ENCODE measurements at places on chromosomes 6 and 20.

- DNase-seq, result no peak
Measured at GRCh38 chr6:140977403-140977802, 1155.3 kb upstream of the GJE1 start.

DNA sequence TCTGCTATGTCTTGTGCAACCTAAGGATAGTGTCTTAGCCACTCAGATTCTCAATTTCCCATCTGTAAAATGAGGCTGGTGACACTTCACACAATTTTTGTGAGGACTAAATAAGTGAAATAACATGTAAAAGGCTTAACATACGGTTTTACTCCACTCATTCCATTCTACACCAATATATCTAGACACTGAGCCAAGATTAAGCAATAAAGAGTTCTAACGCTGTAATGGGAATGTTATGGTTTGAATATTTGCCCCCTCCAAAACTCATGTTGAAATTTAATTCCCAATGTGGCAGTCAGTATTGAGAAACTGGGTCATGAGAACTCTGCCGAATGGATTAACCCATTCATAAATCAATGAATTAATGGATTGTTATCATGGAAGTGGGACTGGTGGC, 301.0 kb downstream of the HACE1 start:
- no peak for DNase-seq

DNA sequence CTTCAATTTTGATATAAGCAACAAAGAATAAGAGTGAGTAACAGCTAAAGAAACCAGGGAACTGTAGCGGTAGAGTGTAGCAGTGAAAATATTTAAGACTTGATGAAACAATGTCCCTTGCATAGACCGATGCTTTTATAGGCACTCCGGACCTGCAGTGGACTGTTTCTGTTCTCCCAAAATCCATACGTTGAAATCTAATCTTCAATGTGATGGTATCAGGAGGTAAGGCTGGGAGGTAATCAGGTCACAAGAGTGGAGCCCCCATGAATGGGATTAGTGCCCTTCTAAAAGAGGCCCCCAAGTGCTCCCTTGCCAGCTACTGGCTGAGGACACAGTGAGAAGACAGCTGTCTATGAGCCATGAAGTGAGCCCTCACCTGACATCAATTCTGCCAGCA, 260.4 kb downstream of the ADGB start:
- DNase-seq, result no peak

GRCh38 chr6:134146268-134147033, 94.0 kb upstream of the SLC2A12 start:
- DNase-seq, result no peak

DNA sequence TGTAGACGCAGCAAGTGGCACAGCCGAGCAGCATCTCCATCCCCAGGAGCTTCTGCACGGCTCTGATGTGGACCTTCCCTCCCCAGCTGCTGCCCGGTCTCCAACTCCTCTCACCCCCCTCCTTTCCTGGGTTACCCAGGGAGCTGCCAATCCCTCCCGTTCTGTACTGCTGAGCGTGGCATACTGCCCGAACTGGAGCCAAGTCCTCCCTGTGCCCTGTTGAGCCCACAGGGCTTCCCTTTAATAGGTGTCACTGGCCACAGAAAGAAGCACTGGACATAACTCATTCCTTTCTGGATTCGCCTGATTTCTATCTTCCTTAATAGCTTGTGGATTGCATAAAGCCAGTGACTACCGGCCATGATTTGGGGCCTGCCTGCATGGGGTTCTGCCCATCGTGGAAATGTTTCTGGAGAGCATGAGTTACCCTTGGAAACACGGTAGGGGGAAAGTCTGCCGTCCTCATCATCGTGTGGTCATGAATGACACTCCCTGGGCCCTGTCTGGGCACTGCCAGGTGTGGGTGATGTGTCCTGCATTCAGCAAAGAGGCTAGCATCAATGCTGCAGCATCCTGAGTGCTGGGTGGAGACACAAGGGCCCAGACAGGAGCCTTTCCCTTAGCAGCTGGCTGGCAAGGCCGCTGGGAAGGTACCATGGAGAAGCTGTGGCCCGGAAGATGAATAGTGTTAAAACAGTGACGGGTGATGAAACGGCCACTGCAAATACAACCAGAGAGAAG, 189.7 kb downstream of the SYNDIG1 start:
- DNase-seq, result no peak
